ENCODE measurements at places on chromosomes 1 and 21.

DNA sequence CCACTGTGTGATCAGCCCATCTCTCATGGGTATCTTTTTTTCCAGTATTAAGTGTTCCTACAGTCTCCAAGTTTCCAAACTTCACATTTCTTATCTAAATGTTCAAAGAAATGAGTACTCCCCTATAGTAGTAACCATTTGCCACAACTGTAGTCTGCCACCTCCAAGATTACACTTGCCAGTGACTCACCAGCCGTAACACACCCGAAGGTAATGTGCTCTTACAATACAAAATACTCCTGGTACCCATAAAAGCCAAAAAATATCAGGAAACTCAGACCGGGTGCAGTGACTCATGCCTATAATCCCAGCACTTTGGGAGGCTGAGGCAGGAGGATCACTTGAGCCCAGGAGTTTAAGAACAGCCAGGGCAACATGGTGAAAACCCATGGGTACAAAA, 20.5 kb upstream of the ZNF496 start:
- no peak for DNase-seq

DNA sequence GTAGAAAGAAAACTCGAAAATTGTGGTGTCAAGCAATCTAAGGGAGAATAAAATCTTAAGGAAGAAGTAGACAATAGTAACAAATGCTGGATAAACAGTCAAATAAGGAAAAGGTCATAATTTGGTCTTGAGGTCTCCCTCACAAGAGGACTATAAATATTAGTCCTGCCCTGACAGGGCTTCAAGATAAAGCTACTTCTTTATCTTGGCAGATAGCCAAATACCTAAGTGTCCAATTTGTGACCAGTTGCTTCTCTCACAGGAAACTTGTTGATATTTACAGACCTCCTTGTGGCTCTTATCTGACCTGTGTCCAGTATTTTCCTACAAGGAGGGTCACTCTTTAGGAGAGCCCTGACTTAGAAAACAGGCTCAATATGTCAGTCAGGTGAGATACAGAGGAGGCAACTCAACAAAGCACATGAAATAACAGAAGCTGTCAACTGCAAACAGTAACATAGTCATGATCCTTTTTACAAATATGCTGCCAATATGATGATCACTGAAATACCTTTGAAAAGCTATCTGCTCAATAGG, 88.8 kb downstream of the TNNI3K start:
- DNase-seq, result no peak

DNA sequence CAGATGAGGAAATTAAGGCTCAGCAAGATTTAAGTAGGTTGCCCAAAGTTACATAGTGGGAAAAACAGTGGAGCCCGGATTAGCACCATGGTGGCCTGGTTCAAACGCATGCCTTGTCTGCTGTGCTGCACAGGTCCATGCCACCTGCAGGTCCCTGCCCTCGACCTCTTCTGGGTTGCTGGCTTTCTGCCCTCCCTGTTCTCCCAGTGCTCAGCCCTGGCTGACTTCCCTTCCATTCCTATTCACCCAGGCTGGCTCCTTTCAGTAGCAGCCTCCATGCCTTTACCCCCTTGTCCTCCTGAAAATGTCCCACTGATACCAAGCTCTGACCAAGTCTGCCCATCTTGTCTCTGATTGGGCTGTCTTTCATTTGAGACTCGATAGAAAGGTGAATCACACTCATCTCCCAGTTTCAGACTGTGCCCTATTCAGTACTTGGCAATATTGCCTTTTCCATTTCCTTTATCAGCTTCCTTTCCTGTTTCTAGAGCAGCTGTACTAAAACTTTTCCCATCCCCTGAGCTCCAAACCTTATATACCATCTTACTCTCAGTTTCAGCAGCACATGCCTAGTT, 75.8 kb downstream of the ST3GAL3 start:
- DNase-seq, result no peak

DNA sequence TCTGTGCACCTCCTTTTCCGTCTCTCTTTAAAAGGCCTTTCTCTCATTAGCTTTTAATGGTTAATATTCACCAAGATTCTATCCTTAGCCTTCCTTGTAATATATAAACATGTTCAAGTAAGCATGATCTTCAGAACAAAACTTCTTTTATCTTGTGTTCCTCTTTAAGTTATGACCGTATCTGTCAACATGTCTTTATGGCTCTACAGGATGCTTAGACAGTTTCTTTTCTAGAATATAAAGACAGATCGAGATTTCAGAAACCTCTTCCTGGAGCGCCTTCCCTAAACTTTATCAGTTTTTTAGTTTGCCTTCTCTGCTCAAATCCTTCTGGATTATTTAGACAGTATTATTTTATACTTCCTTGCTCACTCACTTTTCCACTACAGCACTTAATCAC, 7.2 kb downstream of the RO60 start:
- no peak for DNase-seq

DNA sequence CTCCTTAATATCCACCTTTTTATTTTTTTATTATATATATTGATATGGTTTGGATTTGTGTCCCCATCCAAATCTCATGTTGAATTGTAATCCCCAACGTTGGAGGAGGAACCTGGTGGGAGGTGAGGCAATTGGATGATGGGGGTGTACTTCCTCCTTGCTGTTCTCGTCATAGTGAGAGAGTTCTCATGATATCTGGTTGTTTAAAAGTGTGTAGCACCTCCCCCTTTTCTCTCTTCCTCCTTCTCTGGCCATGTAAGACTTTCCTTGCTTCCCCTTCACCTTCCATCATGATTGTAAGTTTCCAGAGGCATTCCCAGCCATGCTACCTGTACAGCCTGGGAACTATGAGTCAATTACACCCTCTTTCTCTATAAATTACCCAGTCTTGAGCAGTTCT, 22.7 kb upstream of the CCSAP start:
- DNase-seq, result no peak

DNA sequence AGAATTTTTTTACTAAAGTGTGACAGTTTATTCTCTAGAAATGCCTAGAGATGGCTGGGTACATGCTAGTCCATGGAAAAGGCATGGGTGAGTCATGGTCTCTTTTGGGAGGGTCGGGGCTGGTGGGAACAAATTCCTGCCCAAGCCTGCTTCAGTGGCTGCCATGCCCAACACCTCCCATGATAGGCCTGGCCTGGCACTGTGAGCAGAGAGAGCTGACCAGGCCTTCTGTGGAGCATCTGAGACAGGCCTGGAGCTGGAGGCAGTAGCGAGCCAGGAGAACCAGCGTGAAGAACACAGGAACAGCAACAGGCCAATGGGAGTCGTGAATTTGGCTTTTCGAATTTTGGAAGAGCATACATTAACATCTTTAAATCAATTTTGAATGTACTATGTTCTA, 209.2 kb downstream of the SDCCAG8 start:
- DNase-seq, result no peak

GRCh38 chr1:169670836-169671235, 40.6 kb downstream of the SELL start:
- no peak for DNase-seq

GRCh38 chr1:44237721-44238457, 24.6 kb downstream of the DMAP1 start:
- DNase-seq, result peak; percentile 26
